ENCODE measurements at places on chromosomes 1 and 21.

DNA sequence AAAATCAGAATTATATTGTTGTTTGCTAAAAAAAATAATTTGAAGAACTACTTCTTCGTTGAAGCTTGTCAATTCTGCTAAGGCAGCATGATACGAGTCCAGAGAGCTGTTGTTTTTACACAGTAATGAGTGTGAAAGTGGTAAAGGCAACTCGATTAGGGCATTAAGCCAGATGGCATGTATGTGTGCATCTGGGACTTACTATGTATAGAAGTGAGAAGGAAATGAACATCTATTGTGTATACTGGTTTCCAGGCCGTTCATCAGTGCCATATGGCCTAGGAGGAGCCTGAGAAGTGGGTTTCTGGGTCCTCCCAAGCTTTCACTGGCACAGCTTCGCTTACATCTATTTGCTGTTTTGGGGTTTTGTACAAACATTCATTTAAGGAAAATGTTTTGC, 5.7 kb downstream of the CTPS1 start:
- no peak for DNase-seq

DNA sequence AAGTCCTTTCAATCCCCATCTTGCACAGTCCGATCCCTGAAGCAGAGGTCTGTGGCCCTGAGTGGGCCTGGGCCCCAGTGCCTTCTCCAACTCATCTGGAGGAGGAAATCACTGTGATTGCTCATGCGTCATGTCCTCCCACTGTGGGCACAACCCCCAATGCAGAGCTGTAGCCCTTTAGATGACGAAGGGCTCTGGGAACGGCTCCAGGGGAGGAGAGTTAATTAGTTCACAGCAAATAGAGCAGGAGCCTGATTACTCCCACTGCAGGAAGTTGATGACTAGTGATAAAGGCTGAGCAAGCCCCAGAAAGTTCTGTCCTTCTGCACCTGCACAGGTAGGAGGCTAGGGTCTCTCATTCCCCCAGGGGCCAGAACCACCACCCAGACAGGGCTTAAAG, 111.5 kb downstream of the CCDC185 start:
- no peak for DNase-seq

DNA sequence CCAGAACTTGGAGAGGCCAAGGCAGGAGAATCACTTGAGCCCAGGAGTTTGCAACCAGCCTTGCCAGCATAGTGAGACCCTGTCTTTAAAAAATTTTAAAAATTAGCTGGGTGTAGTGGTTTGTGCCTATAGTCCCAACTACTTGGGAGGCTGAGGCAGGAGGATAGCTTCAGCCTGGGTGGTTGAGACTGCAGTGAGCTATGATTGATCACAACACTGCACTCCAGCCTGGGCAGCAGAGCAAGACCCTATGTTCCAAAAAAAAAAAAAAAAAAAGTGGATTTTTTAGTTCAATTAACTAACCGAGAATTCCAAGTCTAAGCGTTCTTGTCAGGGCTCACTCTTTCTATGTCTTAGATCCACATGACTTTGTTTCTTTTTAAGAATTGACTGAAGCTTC, 130.3 kb upstream of the NRIP1 start:
- DNase-seq = no peak

DNA sequence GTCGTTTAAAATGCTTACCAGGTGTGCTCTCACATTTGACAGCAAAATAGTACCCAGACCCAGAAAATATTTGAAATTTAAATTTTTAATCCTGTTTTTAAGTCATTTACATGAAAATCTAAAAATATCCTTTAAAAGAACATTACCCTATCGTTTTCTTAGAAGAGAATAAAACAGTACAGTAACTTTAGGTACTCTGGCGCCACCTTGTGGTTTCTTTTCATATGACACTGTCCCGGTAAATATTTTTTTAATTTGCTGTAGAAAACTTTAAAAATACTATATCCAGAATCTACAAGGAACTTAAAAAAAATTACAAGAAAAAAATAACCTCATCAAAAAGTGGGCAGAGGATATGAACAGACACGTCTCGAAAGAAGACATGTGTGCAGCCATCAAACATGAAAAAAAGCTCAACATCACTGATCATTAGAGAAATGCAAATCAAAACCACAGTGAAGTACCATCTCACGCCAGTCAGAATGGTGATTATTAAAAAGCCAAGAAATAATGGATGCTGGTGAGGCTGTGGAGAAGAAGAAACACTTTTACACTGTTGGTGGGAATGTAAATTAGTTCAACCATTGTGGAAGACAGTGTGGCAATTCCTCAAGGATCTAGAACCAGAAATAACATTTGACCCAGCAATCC, 129.2 kb downstream of the RGS21 start:
- DNase-seq = peak; percentile 23

DNA sequence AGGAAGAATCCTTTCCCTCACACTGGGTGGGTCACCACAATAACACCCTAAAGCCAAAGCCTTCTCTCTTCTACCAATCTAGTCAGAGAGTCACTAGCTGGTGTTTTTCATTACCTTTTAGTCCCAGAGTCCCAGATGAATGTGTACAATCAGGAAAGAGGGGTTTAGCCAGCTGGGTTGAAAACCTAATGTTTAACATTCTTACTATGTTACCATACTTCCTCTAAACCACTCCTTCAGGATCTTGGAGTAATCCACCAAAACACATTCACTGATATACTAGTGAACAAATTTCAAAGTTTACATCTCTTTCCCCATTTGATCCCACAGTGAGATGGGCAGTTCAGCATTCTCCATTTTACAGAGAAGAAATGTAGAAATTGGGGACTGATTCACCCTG, 9.7 kb downstream of the LPAR3 start:
- DNase-seq = no peak

GRCh38 chr1:33895396-33895795, 31.5 kb downstream of the HMGB4 start:
- DNase-seq = no peak

DNA sequence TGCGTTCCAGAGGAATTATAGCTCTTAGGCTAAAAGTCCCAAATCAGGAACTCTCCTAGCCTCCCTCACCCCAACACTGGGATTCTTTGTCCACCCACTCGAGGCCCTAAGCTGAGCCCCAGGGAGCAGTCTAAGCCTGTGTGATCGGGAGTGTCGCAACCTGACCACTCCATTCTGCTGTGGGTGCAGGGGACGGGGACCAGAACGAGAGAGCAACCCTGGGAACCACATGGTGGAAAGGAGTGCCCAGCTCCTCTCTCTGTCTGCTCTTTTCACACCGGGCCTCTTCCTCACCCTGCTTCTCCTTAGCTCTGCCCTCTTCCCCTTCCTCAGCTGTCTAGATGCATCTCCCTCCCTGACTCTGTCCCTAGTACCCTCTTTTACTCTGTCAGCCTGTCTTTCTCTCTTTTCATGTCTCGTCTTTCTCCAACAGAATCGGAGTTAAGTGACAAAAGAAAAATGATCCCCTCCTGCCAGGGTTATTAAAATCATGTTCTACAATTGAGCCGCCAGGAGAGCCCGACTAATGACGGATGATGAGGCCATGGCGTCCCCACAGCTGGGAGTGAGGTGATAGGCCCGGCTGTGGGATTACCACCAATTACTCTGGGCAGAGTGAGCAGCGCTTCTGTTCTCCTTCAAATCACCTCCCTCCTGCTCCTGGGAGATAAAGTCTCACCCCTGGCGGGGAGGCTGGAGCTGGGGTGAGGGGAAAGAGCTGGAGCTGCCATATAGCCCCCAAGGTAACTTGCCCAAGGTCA, 34.5 kb upstream of the CSF3R start:
- DNase-seq = no peak

DNA sequence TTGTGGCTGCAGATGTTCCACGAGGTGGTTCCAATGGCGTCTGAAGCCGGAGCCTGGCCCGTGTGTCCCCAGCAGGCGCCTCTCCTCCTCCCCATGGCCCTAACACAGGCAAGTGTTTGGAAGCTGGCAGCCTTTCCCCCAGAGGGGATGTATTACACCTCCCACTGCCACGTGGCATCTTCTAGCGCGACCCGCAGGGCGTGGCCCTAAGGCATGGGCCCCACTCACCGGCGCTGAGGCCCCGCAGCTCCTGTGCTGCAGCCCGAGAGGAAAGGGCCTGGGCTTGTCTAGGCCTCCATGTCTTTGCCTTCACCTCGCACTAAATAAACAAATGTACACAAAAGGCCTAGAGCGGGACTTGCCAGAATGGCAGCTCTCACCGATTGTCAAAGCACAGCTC, 37.9 kb downstream of the SLC66A1 start:
- DNase-seq = no peak

DNA sequence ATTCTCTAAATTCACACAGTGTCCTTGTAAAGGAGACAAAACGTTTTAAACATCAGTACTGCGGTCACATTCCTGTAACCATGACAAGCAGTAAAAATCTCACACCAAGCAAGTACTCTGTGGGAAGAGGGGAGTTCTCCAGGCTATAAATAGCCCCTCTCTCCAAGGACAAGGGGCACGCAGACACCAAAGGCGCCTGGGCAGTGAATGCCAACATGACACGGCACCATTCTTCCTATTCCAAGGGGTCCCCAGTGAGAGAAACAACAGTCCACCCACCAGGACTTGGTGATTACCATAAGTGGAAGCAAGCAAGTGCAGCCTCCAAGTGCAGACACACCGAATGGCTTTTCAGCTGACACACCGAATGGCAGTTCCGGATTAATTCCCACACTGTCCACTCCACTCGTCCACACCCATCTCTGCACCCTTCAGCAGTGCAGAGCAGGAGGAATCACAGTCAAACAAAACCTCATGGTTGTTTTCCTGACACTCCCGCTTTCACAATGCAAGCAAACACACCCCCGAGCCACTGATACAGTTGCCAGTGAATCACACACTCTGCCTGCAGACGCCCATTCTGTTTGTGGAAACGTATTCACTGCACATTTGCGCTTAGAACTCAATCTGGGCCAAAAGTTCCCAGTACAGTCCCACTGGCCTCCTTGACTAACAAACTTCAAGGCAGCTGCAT, 1.8 kb downstream of the PTTG1IP start:
- DNase-seq = no peak

DNA sequence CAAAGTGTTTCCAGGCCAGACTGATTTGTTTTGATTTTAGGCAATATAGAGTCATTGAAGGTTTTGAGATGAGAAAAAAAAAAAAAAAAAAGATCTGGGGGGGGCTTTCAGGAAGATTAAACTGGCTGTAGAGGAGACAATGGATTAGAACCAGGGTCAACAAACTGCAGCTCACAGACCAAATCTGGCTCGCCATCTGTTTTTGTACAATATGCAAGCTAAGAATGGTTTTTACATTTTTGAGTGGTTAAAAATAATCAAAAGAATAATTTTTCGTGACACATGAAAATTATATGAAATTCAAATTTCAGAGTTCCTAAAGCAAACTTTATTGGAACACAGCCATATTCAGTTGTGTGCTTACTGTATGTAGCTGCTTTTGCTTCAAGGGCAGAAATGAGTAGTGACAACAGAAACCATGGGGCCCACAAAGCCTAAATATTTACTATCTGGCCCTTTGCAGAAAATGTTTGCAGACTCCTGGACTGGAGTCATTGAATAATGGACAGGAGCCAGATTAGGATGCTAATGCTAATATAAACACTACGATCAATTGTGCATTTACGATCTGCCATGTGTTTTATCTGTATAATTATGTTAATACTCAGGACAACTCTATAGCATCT, 375.7 kb upstream of the DAB1 start:
- DNase-seq = no peak

- no peak for DNase-seq
These were observed 3.3 kb downstream of the TTLL10 start for GRCh38 chr1:1176931-1177330.

DNA sequence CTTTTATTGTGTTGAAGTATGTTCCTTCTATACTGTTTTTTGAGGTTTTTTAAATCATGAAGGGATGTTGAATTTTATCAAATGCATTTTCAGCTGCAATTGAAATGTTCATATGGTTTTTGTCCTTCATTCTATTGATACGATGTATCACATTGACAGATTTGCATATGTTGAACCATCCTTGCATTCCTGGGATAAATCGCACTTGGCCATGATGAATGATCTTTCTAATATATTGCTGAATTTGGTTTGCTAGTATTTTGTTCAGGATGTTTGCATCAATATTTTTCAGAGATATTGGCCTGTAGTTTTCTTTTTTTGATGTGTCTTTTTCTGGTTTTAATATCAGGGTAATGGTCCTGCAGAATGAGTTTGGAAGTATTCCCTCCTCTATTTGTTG, 214.0 kb downstream of the LMO4 start:
- DNase-seq = no peak

DNA sequence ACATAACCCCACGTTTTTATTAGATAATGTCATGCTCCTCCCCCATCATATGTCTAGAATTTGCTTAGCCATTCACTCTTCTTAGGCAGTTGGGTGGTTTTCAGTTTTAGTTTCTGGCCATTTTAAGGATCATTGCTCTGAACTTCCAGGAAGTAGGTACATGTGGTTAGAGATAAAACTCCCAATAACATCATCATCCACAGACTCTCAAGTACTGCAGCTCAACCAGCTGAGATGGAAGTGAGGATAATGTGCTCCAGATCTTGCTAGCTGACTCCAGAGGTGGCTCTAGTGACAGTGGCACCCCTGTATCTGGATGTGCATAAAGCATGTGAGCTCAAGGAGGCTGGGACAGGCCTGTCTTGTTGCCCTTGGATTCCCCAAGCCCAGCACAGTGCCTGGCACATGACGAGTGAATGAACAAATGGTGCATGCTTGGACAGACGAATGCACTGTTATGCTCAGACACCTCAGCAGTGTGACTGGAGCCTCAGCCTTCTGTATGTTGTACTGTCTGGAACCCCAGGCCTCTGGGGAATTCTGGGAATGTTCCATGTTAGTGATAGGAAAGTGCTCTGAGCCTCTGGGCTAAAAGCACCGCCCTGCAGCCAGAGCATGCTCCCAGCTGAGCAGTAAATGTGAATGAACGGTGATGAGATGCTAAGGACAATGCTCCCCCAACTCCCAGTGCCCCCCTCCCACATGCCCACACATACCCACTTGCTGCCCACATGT, 16.4 kb upstream of the KCNN3 start:
- DNase-seq = no peak

- no peak for DNase-seq
These were observed 3.4 kb downstream of the OR2T11 start for GRCh38 chr1:248631354-248632008.

DNA sequence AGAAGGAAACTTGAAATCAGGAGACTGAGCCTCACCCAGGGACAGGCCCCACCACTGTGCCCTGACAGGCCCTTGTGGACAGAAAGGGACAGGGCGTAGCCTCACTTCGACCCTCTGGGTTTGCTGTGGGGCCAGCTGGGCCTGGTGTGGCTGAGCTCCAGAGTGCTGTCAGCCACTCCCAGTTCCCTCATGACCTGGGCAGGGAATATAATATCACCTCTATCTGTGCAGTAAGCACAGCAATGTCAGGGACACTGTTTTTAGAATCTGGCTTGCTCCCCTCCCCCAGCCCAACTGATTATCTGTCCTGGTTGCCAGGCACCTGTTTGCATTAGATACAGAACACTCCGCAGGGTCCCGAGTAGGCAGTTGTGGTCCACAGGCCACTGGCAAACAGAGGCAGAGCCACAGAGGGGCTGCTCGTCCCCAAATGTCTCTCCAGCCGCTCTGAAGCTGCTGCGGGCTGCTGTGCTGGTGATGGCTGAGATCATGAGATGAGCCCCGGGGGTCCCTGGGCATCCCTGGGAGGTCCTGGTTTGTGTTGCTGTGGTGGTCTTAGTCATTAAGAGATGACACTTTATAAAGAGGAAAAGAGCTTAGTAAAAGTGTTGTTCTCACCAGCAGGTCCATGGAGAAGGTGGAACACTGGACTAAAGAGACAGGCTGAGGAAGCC, 51.6 kb downstream of the ETS2 start:
- DNase-seq = no peak
